Kidney glomerular epithelial cell (primary cell): ENCODE measurements at places on chromosomes 16 and 17.

GRCh38 chr16:50467943-50468748 lies 80.0 kb upstream of the NKD1 start:
- DNase-seq = no peak

DNA sequence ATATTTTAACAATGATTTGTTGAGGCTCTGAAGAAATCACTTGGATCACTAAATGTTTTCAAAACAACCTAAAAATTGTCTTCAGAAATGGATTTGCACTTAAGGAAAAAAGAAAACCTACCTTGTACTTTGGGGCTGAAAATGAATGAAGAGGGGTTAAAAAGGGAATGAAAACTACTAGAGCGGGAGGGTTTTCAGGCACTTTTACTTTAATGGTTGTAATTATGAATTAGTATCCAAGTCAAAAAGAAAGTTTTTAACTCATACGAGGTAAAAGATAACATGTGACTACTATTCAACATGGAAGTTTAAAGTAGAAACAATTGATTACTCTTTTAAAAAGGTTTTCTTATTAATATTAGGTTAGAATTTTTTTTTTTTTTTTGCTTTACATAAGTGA lies 5.1 kb downstream of the IGF2BP1 start:
- DNase-seq = no peak

DNA sequence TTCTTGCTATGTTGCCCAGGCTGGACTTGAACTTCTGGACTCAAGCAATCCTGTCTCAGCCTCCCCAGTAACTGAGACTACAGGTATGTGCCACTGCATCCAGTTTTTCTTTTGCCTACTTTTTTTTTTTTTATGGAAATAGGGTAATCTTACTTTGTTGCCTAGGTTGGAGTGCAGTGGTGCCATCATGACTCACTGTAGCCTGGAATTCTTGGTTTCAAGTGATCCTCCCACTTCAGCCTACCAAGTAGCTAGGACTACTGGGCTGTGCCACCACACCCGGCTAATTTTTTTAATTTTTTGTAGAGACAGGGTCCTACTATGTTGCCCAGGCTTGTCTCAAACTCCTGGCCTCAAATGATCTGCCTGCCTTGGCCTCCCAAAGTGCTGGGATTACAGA lies 10.0 kb downstream of the LRRC36 start:
- DNase-seq = no peak

DNA sequence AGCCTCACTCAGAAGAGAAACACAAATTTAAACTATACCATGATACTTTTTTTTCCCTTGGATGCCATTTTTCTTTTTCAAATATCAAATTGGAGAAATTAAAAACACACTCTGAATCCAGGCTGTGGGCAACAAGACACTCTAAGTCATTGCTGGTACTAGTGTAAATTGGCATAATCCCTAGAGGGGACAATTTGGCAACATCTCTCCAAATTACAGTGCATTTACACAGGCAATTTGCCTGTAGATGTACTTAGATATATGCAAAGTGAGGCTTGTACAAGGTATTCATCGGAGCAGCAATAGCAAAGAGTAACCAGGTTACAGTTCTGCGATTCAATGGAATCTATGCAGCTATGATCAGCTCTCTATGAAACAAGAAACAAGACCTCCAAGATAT lies 6.7 kb upstream of the GUCY2D start:
- no peak for DNase-seq

DNA sequence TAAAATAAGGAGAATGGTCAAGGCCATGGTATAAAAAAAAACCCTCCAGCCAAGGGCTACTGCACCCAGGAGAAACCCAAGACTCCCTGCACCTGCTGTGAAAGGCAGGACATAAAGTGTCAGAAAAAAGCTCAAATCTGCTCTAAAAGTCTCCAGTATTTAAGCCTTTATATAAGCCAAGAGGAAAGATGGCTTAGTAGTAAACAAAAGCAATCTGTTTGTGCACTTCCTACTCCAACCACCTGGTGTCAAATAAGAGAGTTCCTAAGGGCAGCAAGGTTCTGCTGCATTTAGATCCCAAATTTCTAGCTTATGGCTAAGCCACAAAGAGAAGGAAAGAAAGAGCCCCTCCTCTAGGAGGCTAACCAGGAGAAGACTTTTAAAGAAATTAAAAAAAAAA lies 20.6 kb downstream of the ACSM1 start:
- no peak for DNase-seq

DNA sequence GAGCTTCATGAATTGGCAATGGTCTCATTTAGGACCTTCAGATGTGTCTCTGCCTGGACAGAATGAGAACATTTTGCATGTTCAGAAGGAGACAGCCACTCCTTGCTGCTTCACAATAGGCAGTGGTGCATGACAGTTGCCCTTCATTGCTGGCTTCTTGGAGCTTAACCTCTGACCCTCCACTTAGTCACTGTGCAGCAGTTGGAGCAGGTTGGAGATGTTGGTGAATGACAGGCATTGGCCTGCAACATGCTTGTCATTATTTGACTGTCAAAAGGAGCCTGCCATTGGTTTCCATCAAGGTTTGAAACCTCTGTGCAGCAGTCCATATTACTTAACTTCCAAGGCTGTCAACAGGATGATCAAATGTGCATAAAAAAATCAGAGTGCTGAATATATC lies 22.7 kb downstream of the FTO start:
- DNase-seq = peak; percentile 73

- no peak for DNase-seq
These were observed 2.7 kb upstream of the PRSS41 start for GRCh38 chr16:2795395-2796143.

DNA sequence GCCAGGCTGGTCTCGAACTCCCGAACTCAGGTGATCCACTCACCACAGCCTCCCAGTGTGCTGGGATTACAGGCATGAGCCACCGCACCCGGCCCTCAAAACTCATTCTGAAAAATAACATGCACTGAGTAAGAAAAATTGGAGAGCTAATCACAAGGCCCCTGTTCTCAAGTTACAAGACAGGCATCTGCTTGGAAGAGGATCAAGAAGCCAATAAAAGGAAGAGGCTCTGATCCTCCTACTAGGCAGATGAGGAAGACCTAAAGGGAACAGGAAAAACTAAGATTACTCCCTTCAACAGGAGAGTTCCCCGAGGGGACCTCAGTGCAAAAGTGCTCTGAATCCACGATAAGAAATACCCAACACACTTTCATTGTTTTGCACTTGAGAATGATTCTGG lies 18.4 kb downstream of the BLMH start:
- DNase-seq = no peak

DNA sequence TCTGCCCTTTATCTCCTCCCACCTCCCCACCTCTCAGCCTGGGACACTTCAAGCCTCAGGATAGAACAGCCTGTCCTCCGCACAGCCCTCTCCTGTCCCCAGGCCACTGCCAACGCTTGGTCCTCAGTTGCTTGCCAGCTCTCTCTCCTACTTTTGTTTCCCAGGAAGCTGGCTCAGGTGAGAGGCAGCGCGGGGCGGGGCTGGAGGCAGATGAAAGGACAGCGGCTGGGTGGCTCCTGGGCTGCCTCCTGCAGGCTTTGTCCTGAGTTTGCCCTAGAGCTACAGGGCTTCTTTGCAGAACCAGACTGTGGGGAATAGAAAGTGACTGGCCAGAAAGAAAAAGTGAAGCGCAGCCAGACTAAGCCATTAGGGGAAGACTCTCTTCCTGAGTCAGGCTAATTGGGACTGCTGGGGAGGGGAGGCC lies 48.2 kb upstream of the CDC42EP4 start:
- no peak for DNase-seq

DNA sequence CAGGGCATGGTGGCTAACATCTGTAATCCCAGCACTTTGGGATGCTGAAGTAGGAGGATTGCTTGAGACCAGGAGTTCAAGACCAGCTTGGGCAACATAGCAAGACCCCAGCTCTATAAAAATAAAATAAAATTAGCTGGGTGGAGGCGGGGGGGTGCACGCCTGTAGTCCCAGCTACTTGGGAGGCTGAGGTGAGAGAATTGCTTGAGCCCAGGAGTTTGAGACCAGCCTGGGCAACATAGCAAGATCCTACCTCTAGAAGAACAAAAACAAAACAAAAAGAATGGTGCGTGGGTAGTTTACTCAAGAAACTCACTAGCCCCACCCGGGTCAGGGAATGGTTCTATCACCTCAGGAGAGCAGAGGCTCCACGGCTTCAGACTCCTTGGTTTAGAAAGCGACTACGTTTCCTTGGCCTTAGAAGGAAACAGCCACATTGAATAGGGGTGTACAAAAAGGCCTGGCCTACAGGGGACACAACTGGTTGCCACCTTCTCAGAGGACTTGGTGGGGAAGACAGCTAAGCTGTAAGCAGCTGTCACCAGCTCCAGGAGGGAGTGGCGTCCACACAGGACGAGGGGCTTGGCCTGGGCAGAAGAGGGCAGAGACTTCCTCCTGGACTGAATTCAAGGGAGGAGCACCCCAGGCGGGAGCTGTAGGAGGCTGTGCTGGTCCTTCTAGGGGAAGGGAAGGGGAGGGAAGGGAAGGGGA lies 716 bp downstream of the TK1 start:
- no peak for DNase-seq

GRCh38 chr16:60151987-60152386 lies 1417.9 kb upstream of the GOT2 start:
- DNase-seq = no peak

DNA sequence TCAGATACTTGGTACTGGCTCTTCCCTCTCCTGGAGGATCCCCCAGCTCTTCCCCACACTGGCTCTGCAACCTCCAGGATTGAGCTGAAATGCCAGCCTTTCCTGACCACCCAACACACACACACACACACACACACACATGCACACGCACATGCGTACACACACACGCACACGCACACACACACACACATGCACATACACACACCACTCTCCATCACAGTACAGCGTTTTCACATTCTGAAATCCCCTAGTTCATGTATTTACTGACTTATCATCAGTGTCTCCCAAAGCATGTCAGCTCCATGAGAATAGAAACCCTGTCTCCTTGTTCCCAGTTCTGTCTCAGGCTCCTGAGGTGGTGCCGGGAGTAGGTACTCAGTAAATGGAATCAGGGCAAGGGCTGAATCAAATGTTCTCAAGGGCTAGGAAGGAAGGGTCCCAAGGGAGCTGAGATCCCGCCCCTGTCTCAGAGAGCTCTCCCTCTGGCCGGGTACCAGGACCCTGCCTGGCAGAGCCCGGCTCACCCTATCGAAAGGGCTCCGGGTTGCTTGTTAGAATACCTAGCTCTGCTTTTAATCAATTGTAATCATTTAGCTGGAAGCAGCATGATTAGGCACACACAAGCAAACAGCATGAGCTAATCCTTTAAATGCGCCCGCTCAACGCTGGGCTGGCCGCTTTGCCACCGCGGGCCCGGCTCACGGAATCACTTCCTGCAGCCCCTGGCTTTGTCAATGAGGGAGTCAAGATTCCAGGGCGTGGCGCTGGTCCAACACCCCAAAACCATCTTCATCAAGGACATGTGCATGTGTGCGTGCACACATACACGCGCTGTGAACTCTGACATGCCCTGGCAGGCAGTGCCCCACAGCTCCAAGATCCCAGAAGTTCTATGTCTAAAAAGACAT lies 140.7 kb downstream of the C16orf78 start:
- no peak for DNase-seq

DNA sequence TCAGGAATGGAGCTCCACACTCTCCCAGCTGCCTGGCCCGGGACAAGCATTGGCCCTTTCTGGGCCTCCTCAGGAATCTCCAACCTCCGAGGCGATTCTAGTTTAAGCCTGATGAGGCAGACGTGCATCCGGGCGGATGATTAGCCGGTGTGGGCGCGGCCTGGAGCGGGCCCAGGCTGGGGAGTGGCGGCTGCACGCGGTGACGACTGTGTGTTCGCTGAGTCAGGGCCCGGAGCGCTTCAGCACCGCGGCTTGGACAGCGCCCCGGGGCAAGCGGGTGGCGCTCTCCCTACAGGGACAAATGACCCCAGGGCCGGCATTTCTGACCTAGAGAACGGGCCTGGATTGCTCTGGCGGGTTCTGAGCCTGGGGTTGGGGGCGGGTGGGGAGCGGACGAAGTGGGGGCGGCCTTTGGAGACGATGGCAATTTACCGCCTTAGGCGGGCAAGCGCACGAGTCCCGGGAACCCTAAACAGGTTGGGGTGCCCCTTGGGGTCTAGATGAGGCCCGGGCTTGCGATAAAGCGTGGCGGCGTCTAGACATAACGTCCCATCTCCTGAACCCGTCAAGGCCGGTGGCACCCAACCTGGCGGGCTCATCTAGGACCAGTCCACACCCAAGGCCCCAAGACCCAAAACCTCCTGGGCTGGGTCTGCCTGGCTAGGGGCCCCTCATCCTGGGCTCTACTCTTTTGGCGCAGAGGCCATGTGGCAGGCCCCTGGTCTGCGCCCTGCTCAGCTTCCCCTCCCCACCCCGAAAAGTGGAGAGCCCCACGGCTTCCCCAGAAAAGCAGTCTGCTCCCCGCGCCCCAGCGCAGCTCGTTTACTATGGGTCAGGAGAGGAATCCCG lies 22.3 kb upstream of the ZNHIT3 start:
- DNase-seq = peak; percentile 57

GRCh38 chr17:48053758-48054237 lies 5.6 kb downstream of the NFE2L1 start:
- no peak for DNase-seq

GRCh38 chr17:3719265-3719664 lies 4.4 kb upstream of the HASPIN start:
- DNase-seq = no peak

DNA sequence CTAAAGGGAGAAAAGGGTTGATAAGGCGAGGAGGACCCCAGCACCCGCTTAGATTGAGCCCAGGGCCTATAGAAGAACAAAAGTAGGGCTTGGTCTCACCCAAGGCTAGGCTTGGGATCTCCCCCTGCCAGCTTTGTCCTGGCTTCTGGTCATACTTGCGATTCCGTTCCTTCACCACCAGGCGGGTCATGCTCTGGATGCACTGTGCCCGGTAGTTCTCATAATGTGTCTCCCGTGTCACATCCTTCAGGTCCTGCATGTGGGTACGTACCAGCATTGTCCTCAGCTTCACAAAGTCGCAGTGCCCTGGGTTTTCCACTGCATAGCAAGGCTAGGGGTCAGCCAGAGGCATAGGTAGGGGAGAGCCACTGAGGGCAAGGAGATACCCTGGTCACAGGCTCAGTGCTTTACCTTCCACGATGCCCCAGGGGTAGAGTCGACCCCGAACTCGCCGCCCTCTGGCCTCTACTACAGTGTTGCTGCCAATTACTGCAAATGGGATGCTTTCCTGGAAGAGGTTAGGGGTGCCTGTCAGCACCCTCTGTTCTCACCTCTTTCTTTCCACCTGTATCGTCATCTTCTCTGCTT lies 6.5 kb upstream of the MTMR4 start:
- no peak for DNase-seq
